Stimulated activated CD8-positive, alpha-beta memory T cell treated with anti-CD3 and anti-CD28 coated beads, Interleukin-7, amount 100 ng/mL, for 1 hour (primary cell): ENCODE measurements at places on chromosomes 3 and 15.
A peak's percentile ranks its signal among the peaks of the same experiment; 100 is the strongest.

DNA sequence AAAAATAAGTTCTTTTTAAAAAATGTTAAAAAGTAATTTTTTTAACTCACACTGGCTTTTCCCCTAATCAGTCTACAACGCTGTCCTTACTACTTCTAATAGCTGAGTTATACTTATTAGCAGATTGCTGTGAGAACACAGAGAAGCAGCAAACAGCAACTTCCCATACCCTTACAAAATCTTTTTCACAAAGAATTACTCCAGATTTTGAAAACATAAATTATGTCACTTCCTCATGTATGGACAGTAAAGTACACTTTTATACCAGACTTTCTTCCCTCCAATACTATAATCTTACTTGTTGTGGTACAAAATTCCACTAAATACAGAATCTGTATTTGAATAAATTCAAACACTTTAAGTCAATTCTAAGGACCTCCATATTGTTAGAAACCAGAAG lies 2.1 kb downstream of the PHC3 start:
- DNase-seq, result no peak

- DNase-seq, result no peak
These were observed 36.0 kb downstream of the XYLB start for GRCh38 chr3:38382506-38383080.

GRCh38 chr15:75025107-75025506 lies 1.7 kb downstream of the PPCDC start:
- no peak for DNase-seq

- no peak for DNase-seq
These were observed 66.2 kb downstream of the SAMMSON start for GRCh38 chr3:70065696-70066253.

DNA sequence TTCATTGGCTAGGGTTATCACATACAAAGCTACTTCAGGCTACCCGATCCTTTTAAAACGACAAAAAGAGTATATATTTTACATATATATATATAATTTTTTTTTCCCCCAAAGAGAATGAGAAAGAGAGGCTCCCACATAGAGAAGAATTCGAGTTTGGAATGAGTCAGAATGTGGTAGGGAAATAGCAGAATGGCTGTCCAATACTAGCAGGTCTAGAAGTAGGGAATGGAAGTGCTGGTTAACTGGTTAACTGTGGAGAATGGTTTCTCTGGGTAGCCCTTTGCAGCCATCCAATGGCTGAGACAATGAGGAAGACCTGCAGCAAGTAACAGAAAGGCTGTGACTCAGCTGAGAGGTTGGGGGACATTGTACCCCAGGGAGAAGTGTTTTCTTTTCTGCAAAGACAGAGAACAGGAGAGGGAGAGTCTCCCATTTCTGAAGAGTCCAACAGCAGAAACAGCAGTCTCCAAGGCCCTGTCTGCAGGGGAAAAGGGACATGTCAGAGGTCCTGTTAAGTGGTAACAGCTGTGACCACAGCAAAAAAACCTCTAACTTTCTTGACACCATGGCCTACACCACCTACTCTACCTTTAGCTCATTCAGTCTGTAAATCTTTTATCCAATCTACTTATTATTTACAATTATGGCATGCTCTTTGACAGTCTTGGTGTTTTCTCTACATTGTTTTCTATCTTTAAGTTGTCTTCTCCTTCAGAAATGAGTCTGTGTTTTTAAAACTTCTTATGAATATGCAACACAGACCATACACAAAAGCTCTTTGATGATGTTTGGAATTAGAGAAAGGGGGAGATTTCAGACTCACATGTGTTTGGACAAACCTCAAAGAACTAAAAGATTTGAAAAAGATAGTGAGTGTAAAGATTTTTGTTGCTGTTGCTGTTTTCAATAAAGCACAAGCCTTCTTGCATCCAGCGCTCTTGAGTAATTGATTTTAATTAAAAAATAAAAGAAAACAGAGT lies 116.1 kb upstream of the SLC7A14 start:
- DNase-seq, result no peak

DNA sequence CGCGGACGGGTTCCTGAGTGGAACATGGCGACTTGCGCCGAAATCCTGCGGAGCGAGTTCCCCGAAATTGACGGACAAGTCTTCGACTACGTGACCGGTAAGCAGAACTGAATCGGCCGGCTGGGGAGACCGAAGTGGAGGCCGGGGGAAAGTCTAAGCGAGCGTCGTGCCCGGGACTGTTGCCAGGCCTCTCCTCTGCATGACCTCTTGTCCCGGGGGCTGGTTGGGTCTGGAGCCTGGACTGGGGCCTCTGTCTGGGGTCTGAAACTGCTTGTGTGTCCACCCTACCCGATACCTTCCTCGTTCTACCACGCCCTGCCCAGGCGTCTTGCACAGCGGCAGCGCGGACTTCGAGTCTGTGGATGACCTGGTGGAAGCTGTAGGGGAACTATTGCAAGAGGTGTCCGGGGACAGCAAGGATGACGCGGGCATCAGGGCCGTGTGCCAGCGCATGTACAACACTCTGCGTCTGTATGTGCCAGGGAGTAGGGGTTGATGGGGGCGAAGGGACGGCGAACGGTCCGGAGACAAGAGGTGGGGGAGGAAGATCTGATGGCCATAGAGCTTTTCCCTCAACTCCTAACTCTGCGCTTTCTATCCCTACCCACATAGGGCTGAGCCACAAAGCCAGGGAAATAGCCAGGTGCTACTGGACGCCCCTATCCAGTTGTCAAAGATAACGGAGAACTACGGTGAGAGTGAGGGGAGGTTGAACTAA lies at the start of gene ABCF3:
ABCF3 (plus strand) TSS at position 16 of the 718 bp plus-strand sequence; CDS start at position 25, 9 bp downstream.
- DNase-seq, result no peak

DNA sequence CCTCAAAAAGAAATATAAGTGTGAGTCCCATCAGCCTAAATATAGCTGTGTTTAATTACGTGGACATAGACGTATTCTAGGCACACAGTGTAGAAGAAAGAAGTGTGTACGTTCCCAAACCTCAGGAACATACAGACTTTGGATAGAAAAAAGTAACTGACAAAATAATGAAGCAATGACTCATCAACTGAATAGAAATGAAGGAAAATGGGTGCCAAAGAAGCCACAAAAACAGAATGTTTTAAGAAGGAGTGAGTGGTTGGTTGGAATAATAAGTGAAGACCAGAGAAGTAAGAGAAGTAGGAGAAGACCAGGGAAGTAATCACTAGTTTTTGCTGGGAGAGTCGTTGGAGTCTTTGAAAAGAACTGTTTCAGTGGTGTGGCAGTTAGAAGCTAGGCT lies 518.1 kb downstream of the ROBO1 start:
- DNase-seq, result no peak

DNA sequence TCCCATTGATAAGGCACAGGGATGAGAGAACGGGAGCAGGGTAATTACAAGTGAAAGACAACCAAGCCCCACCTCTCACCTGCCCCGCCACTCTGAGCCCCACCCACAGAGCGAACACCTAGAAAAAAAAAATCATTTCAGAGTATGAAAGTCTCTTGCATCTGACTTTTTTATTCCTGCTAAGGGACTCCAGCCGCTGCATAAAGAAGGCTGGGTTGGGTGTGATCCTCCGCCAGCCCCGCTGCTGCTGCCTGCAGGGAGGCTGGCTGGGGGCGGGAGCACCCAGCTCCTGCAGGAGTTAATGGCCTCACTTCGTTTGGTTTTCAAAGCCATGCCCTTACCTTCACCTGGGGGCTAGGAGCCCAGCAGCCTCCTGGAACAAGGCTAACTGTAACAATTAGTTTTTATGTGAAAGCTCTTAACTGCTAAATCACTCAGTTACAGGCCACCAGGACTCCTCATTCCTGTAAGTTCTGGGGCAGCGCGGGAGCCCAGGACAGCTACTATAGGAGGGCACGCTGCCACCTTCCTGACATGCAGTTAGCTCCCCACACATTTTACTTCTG lies 78.0 kb upstream of the SNRPA1 start:
- no peak for DNase-seq

DNA sequence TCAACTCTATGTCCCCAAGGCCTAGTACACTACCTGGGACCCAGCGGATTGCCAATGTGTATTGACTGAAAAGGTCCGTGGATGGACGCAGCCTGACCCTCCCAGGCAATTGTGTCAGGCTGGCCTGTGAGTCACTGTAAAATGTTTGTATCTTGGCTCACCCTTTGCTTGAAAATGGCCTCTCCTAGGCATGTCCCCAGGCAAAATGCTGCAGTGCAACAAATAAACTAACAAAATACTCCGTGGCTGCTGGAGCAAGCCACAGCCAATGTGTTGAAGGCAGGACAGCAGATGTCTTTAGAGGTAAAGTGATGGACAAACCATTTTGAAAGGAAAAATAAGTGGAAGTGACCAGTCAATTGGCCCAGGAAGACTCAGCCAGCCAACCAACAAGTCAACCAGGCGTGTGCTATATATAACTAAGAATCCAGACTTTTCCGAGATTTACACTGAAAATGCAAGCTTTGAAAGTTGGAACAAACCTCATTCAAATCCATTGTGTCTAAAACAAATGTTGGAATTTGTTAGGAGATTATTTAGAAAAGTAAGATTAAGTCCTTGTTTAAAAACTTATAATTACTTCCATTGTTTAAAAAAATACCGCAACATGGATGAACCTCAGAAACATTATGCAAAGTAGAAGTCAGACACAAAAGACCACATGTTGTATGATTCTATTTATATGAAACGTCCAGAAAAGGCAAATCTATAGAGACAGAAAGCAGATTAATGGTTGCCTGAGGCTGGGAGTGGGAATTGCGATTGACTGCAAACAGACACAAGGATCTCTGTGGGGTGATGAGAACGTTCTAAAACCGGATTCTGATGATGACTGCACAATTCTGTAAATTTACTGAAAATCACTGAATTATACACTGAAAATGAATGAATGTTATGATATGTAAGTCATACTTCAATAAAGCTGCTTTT lies 191.2 kb downstream of the TLE3 start:
- no peak for DNase-seq

- DNase-seq, result peak; percentile 39
These were observed at the start of gene SIDT1 for GRCh38 chr3:113531826-113532697. SIDT1 (plus strand) TSS chr3:113532555; CDS start chr3:113533022, 467 bp downstream.

DNA sequence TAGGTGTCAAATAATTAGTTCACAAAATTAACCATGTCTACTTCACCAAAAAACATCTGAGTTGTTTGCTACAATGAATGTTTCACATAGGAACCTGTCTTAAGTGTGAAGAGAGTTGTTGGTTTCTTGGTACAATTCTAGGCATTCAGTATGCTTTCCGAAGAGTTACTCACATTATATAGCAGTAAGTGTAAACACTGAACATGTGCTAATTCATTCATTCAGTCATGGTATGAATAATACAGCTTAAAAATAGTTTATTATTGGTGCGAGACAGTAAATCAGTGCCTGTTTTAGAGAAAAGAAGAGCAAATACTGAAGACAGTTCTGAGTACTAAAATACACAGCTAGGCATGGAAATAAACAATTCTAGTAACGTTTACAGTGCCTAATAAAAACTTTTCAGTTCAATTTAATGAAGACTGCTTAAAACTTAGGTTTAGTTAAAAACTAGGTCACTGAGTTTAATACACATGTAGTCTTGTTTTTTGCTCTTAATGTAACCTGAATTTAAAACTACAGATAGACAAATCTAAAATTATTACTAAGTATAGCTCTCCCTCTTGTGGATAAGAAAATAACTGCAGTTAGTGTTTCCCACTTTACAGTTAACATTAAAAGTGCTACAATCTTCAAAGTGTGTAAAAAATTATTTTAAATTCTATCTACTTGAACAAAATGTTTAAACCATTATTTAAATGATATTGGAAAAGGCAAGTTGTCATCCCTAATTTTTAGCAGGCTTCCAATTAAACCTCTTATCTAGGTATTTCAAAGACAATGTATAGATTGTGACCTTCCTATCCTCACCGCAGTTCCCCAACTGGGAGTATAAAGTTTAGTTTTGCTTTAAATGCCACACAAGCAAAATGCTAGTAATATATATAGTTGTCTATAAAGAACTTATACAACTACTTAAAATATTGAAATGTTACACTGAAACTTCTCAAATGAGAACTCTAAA lies 20.1 kb upstream of the ZCWPW2 start:
- no peak for DNase-seq

DNA sequence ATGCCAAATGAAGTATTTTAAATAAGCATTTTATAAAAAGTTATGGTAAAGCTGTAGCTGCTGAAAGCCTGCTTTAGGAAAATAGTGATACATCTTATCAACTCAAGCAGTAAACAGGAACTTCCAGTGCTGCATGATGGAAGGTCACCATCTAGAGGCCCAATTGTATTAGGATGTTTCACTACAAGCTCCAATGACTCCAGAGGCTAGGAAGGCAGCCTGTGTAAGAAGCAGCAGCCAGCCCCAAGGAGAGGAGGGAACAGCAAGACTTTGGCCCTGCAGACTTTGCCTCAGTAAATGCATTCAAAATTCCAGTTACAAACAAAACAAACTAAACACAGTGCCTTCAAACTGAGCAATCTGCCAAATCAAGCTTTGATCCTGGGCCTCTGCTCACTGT lies 32.1 kb downstream of the ILDR1 start:
- no peak for DNase-seq

- no peak for DNase-seq
These were observed 200.3 kb downstream of the ZNF621 start for GRCh38 chr3:40725031-40725430.

DNA sequence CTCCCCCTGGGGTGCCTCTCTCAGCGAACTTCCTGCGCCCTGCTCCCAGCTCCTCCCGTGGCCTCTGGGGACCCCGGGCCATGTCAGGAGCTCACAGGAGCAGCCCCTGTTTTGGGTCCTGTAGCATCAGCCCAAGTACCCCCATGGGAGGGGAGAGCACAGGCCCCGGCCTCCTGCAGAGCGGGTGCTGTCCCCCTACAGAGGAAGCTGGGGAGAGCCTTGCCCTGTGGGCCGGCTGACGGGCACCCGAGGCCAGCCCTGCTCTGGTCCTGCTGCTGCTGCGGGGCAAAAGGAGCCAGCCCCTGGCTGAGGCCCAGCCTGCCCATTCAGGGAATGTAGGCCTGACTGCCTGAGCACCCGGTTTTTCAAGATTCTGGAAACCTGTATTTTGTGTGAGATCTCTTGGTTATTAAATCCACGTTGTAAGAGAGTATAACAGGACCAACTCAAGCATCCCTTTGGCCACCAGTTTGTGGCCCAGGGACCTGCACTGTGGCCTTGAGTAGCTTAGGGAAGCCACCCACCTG lies 12.4 kb downstream of the PLXNA1 start:
- no peak for DNase-seq

DNA sequence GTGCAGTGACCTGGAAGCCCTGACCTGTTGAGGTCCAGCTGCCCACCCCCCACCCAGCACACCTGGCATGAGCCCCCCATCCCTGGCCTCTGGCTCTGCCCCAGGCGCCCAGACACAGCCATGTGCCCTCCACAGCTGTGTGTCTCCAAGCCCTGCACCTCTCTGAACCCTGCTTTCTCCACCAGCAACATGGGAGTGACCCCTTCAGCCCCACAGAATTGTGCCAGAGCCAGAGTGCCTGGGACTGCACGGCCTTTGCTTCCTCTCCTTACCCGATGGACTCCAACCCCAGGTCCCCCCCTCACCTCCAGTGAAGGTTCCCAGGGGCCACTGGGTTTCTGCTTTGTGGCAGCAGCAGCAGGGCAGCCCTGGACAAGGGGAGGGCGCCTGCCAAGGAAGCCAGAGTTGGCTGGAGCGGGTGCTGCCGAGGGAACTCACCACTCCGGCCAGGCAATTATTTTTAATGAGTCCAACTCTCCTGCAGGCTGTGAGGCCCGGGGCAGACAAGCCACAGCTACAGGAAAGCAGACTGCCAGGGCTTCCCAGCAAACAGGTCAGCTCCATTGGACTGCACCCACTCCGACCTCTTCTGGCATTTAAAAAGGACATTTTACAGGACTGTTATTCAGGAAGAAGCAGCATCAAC lies 24.1 kb downstream of the PRR20G start:
- DNase-seq, result no peak

- no peak for DNase-seq
These were observed 75.6 kb downstream of the SAMMSON start for GRCh38 chr3:70075101-70075500.

GRCh38 chr15:58257776-58258325 lies 119.7 kb downstream of the AQP9 start:
- no peak for DNase-seq
